ENCODE measurements at places on chromosomes 6 and 20.

GRCh38 chr6:129253727-129254126 lies 370.8 kb downstream of the LAMA2 start:
- no peak for DNase-seq

GRCh38 chr6:152225241-152225934 lies 411.8 kb downstream of the SYNE1 start:
- DNase-seq, result no peak

DNA sequence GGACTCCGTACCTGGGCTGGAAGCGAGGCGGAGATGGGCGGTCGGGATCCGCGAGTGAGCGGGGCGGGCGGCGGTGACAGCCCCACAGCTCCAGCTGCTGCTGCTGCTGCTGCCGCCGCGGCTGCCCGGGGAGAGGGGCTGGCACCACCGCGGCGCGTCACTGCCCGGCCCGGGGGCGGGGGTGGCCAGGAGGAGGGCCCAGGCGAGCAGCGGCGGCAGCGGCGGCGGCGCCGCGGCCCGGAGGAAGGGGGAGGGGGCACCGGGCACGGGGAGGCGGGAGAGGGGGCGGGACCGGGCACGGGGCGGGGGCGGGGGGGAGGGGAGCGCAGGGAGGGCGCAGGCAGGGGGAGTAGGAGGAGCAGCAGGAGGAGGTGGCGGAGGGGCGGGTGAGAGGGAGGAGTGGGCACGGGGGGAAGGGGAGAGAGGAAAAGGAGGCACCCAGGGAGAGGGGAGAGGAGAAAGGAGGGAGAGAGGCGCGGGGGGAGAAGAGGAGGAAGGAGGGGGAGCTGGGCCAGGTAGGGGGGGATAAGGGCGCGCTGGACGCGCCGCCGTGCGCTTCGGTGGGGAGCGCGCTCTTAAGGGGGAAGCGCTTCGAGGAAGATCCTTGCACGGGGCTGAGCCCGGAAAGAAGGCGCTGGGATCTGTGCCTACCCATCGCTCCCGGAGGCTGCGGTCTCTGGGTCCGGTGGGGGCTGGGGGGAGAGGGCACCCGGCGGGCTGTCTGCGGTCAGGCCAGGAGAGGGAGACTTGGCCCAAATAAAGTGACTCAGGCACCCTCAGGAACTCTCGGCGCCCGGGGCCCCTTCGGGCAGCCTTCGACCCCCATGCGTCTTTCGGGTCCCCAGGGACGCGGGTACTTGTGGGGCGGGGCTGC lies 101.5 kb downstream of the NOL4L start:
- peak; percentile 66 for DNase-seq

DNA sequence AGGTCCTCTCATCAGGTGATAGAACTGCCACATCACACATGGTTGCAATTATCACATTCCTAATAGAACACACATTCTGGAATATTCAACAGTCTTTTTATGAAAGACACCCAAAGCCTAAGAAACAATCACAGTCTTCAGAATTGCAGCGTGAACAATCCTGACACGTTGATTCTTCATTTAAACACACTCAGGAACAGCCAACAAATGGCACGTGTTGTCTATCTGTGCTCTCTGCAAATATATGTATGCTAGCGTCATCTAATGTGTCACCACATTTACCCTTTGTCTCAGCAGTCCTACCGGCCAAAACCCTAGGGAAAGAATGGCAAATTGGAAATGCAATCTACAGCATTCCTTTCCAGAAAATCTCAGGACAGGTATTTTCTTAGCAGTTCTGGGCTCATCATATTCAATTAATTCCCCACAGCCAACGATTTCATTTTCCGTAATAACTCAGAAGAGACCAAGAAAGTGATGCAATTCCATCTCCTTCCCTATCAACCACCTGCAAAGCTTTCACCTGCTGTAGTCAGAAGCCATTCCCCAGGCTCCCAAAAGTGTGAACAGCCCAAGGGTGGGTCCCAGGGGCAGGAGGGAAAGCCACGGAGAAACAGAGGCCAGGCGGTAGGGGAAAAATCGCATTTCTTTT lies 280.3 kb upstream of the JARID2 start:
- DNase-seq, result no peak

GRCh38 chr6:31546339-31546957 lies at the start of gene ATP6V1G2:
ATP6V1G2 (minus strand) TSS chr6:31546608; CDS start chr6:31546559, 49 bp downstream.
- peak; percentile 93 for DNase-seq

GRCh38 chr20:10495173-10495572 lies 60.1 kb downstream of the SLX4IP start:
- no peak for DNase-seq

- no peak for DNase-seq
Measured at GRCh38 chr6:116533233-116533957, 12.1 kb downstream of the TRAPPC3L start.

GRCh38 chr6:110653381-110653780 lies 161.9 kb downstream of the CDK19 start:
- no peak for DNase-seq

DNA sequence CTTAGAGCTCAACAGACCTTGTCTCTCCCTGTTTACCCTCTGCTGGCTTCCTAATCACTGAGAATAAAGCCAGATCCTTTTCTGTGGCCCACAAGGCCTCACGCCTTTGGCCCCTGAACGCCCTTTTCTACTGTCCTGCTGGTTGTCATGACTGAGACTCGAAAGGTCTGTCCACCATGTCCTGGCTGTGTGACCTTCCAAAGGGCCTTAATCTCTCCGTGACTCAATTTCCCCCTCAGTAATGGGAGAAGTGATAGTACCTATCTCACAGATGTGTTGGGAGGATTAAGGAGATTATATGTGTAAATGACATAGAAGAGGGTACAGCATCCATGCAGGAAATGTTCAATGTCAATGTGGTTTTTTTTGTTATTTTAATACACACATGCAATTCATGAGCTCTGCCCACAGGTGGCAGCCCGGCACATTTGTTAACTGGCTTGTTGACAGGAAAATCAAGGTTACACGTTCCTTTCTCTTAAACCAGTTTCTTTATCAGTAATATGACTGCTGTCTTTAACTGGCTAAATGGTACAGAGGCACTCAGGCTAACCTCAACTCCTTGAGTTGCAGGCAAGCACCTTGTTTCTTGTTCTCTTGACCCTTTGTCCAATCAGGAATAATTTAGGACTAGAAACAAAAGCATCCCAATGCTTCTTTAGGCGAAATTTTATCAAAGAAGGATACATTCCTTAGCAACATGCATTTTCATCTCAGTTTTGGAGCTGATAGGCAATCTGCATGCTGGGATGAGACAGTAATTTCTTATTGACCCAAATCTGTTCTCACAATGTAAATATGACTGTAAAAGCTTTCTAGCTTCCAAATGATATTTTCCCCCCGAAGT lies 16.6 kb downstream of the SLC22A1 start:
- DNase-seq, result peak; percentile 63

DNA sequence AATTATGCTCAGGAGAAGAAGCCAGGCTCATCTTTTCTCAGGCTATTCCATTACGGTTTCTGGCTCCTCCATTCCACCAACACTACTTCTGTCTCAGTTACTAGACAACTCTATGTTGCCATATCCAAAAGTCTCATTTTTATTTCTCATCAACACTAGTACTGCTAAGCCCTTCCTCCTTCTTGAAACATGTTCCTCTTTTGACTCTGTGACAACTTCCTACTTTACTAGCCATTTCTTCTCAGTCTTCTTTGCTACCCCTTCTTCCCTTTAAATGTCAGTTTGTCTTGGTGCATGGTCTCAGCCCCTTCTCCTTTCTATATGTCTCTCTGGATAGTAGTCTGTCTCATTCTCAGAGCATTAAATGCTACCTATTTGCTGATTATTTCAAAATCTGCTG lies 7.1 kb upstream of the ADGRG6 start:
- no peak for DNase-seq

- no peak for DNase-seq
Measured at GRCh38 chr6:156998794-156999330, 221.7 kb downstream of the ARID1B start.

GRCh38 chr6:372336-372911 lies 19.1 kb upstream of the IRF4 start:
- no peak for DNase-seq

DNA sequence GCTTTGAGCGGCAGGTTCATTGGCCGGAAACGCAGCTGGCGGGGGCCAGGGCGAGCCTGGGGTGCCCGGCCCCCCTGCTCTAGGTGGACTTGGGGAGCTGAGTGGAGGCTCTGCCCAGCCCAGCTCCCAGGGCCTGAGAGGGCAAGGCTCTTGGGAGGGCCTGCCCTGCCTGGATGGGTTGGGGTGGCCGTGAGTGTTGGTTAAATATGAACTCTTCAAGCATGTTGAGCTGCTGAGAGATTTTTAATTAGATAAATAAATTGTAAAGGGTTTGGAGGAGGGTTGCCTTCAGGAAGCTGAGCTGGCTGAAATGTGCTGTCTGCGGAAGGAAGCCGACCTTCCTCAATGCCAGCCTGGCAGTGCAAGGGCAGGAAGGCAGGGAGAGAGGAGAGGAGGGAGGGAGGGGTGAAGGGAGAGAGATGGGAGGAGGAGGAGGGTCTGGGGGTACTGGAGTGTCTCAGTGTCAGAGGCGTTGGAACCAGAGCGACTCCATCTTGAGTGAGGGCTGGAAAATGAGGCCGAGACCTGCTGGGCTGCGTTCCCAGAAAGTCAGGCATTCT lies 39.4 kb upstream of the PMEPA1 start:
- no peak for DNase-seq

DNA sequence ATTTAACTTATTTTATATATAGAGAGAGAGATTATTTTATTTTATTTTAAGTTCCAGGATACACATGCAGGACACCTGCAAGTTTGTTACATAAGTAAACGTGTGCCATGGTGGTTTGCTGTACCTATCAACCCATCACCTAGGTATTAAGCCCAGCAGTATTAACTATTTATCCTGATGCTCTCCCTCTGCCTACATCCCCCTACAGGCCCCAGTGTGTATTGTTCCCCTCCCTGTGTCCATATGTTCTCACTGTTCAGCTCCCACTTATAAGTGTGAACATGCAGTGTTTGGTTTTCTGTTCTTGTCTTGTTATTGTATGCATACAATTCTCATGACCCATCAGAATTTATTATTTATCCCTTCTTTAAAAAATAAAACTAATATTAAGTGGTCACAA lies 34.6 kb downstream of the FKBP1C start:
- no peak for DNase-seq

GRCh38 chr6:84309336-84309735 lies 81.9 kb upstream of the CEP162 start:
- DNase-seq, result no peak

DNA sequence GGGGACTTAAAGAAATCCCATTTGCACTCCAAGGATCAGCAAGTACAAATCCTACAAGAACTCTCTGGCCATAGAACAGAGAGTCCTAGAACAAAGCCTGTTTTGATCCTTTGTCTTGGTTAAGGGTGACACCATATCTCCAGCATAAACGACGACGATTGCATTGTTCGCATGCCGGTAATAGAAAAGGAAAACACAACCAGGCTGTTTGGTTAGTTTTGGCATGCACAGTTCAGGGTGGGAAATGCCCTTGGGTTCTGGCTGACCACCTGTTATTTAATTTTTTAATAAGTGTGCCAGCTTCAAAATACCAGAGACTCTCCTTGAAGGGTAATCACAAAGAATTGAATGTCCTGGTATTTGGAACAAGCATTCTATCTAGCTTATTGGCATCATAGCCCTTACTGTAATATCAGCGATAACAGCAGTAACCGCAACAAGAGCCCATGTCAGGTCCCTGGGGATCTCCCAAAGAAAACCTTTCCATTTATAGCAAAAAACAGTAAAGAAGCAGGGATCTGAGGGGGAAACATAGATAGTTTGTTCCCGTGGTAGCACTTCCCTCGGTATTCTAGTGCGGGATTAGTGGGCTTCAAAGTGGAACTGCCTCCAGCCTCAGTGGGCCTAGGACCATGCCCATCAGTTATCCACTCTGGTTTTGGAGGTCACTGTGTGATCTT lies 77.1 kb downstream of the TMEM170B start:
- no peak for DNase-seq

DNA sequence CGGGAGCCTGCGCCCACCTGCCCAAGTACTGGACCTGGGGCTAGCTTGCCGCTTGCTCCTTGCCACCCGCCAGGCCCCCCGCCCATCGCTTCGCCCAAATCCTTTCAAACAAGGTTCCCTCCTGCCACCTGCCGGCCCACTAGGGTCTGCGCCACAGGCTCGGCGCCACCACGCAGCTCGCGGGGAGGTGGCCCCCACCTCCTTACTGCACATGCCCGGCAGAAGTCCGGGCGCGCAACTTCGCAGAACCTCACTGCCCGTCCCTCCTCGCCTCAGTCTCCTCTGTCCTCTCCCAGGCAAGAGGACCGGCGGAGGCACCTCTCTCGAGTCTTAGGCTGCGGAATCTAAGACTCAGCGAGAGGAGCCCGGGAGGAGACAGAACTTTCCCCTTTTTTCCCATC lies 11.2 kb downstream of the GNAS-AS1 start:
- DNase-seq, result peak; percentile 52

- no peak for DNase-seq
Measured at GRCh38 chr6:160583794-160584193, 80.3 kb downstream of the LPA start.

DNA sequence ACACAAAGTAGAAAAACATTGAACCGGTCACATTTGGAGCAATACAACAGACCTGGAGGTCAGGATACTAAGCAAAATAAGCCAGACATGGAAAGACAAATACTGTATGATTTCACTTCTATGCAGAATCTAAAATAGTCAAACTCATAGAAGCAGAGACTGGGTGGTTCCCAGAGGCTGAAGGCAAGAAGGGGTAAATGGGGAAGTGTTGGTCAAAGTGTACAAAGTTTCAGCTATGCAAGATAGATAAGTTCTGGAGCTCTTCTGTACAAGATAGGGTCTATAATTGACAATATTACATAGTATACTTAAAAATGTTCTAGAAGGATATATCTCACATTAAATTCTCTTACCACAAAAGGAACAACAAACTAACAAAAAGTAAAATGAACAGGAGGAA lies 70.3 kb downstream of the TMEM244 start:
- no peak for DNase-seq

DNA sequence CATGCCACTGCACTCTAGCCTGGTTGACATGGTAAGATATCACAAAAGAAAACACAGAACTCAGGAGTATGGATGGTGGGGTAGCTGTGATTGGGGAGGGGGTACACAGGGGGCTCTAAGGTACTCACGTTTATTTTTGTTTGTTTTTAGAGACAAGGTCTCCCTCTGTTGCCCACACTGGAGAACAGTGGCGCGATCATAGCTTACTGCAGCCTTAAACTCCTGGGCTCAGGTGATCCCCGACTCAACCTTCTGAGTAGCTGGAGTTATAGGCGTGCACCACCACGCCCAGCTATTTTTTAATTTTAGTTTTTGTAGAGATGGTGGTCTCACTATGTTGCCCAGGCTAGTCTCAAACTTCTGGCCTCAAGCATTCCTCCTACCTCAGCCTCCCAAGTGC lies 29.3 kb downstream of the BCL2L1 start:
- no peak for DNase-seq

DNA sequence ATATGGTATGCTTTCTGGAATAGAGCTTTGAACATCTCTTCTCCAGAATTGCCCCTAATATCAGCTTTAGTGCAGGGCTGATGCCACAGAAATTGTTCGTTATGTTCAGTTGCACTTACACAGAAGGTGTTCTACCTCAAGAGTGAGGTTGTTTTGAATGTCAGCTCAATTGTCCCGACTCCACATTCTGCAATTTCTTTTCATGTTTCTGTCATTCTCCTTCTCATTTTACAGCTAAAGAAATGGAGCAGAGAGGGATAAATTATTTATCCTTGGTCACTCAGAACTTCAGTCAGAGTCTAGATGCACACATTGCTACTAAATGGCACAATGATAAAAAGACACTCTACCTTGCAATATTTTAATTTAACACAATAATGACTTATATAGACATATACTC lies 137.0 kb upstream of the CCN2 start:
- no peak for DNase-seq

Measured in activated naive CD8-positive, alpha-beta T cell treated with anti-CD3 and anti-CD28 coated beads, Interleukin-2, amount 50 U/mL, for 24 hours (primary cell).